Non-pigmented ciliary epithelial cell (primary cell): ENCODE measurements at places on chromosomes 2 and 18.

DNA sequence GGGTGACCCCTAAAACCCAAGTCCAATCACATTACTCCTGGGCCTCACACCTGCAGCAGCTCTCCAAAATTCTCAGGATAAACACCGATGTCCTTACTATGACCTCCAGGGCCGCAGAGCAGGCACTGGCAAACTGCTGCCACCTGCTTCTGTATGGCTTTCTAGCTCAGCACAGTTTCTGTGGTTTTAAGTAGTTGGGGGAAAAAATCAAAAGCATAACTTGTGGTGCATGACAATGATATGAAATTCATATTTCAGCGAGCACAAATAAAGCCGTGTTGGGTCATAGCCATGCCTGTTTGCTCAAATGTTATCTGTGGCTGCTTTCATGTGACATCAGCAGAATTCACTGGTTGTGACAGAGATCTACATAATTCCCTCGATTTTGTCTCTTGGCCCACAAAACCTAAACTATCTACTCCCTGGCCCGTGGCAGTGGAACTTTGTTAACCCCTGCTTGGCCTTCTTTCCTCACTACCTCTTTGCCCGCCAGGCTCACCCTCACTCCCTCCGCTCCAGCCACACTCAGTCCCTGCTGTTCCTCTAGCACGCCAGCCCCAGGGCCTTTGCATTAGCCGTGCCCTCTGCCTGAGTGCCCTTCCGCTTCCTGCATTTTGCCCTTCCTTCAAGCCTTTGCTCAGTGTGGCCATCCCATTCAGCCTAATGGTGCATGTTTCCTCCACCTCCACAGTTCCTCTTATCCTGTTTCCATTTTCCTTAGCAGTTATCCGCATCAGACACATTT, 108.3 kb downstream of the AGAP1 start:
- DNase-seq, result no peak

DNA sequence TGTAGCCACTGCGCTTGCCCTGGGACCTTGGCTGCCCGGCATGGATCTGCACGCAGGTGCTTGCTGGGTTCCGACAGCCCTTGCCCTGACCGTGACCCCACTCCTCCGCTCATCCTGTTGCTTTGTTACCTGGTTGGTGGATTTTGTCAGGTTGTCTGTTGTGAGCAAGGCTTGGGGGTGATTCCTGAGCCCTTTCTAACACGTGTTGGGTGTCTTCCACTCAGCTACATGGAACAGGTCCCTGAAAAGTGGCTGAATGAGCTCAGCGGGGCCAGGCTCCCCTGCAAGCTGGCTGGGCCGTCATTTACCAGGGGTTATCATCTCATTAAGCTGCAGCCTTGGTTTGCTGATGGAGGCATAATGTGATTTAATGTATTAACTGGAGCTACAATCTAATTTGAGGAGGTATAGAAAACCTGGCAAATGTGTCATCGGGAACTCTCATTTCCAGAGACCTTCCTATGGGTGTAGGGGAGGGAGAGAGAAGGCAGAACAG, 24.6 kb downstream of the RAMP1 start:
- DNase-seq, result no peak

DNA sequence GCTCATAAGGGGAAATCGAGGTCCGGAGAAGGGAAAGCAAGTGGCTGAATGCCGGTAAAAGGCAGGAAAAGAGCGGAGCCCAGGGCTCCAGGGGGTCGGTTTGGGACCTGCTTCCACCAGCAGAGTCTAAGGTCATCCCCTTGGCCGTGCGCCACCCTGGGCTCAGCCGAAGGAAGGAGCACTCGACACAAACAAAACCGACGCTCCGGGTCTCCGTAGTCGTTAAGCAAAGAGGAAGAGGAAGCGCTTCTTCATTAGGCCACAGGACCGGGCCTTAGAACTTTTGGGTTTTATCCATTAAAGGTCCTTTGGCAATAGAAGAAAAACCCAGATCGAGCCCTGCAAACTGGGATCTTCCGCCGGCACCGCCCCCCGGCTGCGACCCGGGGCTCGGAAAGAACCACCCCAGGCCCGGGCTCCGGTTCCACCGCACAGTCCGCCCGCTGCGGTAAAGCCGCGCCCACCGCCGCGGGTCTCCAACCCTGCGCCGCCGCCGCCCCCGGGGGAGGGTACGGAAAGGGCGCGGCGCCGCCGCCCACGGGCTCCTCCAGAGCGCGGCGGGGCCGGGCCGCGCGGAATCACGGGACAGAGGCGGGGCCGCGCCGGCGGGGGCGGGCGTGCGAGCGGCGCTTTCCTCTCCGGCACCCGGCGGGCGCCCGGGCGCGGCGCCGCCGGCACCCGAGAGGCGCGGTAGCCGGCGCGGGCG, at the start of gene TTL:
TTL (plus strand) TSS at position 629 of the 706 bp plus-strand sequence. CDS start 189 bp downstream, outside the sequence.
- DNase-seq, result no peak

- peak; percentile 57 for DNase-seq
These were observed 86.8 kb downstream of the ERBB4 start for GRCh38 chr2:212451786-212452231.

DNA sequence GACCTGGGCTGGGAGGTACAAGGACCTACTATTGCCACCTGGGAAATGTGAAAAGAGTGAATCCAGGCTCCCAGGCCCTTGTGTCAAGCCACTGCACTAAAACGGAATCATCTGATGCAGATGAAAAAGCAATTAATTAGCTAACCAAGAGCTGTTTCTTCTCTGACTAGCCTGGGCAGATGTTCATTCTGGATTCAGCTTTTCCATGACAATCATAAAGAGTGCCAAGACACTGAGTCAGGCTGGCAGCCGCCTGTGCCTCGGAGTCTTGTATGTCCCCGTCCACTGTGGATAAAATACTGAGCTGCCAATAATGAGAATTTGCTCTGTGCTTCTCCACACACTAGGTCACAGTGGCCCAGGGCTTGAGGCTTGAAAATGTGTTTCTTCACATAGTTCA, 21.7 kb upstream of the LCLAT1 start:
- no peak for DNase-seq
